ENCODE measurements at places on chromosomes 5 and 9.

GRCh38 chr5:141475625-141476131 lies at the start of gene PCDHGC3:
Gene PCDHGC3 (plus strand): TSS chr5:141475966. CDS start chr5:141476117, 151 bp downstream.
- peak; percentile 23 for DNase-seq

- no peak for DNase-seq
These were observed 30.3 kb downstream of the SLC25A46 start for GRCh38 chr5:110769000-110769681.

- peak; percentile 94 for DNase-seq
These were observed 16.1 kb downstream of the GBGT1 start for GRCh38 chr9:133147412-133148198.

DNA sequence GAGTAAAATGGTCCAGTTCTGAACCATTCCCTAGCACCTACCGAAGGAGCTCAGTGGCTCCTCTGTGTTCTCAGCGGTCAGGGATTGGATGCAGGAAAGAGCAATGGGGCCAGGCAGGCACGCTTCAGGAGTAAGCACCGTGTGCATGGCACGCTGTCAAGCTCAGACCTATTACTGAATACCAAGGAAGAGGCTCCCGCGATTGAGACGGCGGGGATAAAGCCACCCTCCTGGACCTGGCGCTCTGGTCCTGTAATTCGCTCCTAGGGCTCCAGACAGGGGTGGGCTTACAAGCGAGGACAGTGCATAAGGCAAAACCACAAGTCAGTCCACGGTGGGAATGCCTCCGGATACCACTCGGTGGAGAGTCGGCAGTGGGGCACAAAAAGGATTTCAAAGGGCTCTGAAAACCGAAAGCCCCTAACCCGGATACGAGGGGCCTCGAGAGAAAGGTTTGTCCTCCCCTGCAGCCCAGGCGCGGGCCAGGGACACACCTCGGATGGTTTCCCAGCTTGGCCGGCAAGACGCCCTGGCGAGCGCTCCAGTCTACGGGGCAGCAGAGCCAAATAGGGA lies 988 bp downstream of the OXCT1 start:
- DNase-seq = no peak

GRCh38 chr5:124789104-124789605 lies 42.7 kb upstream of the ZNF608 start:
- DNase-seq = no peak

- DNase-seq = no peak
These were observed 4.8 kb downstream of the NR2F1 start for GRCh38 chr5:93587597-93588351.

DNA sequence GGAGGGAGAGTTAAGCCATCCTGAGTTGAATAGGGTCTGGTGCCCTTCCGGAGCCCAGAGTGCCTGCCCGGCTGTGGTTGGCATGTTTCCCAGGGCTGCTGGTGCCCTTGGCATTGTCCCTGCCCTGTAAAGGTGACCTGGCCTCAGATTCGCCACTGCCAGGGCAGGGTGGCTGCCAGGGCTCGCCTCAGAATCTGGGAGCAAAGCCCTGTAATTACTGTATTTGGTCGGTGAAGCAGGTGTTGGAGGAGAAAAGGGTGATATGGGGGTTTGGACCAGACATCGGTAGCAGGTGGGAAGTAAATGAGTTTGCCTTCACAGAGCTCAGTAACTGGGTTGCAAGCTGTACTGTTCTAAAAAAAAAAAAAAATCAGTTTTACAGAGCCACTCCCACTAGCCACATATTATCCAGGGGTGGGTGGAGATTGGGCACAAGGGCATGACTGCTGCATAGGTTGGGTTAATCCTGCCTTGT lies 47.6 kb downstream of the RGS3 start:
- no peak for DNase-seq

DNA sequence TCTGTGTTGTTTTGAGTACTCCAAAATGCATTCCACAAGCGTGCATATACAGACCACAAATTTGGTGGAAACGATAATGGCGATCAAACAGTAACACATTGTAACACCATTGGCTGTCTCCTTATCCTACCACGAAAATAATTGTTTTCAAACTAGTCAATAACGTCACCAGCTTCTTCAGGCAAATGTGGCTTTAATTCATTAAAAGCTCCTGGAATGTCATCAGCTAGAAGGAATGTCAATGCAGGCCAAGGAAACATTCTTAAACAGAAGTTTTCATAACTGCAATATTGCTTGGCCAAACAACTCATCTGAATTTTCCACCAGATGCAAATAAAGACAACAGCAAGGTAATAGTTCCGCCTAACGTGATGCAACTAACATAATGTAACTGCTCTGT lies 71.6 kb upstream of the XPA start:
- no peak for DNase-seq

DNA sequence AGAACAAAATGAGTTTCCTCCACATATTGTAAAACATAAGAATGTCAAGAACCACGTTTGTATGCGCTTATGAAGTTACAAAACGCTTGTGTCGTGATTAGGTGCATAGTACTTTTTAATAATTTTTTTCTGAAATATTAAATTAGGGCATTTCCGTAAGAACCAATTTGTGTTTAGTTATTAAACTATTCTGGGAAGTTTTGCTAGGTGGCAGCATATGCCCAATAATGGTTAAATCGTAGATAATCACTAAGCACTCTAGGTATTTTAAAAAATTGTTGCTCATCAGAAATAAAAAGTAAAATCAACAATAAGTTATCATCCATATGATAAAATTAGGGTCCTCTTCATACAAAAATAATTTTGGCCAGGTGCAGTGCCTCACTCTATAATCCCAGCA lies 5.4 kb downstream of the SRFBP1 start:
- DNase-seq = no peak

DNA sequence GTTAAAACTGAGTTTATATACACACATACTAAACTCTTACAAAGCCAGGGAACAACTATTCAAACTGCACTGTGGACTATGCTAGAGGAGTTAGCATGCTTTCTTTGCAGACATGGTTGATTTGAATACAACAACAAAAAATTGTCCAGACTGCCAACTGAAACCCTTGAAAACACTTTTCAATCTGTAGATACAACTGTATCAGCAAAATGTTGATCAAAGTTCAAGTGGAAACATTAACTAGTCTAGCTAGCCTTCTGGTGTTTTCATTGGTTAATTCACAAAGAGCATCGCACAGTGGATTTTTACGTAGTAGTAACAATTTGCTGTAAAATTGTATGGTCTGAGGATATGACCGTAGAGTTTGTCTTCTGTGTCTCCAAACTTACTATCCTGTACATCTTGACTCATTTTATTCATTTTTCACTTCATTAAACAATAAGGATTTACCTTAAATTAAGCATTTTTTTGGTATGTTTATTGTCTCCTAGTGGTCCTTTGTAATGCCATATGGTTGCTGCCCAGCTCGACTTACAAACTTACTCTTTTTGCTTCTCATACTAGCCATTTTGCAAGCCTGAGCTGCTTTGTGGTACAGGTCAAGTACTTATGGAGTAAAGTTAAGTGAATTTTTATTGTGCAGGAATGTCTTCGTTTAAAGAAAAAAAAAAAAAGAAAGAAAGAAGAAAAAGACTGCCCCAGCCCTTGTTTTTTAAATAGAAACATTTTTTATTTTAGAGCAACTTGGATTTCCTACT lies 123.4 kb downstream of the ZCCHC7 start:
- no peak for DNase-seq

DNA sequence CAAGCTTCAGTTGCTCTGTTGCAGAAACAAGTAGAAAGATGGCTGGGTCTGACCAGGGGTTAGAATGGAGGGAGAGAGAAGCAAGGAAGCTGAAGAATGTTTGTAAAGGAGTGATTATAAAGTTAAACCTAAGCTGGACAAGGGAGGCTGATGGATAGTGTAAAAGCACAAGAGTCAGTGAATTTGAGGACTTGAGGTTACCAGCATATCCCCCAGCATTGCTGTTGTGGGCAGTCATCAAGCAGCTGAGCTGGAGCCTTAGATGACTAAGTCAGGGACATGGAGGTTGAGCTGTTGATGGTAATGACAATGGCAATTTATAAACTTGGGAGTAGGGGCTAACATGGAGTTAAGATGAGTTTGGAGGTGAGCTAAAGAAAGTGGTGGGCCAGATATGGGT lies 131.5 kb downstream of the ERCC6L2 start:
- DNase-seq = no peak

DNA sequence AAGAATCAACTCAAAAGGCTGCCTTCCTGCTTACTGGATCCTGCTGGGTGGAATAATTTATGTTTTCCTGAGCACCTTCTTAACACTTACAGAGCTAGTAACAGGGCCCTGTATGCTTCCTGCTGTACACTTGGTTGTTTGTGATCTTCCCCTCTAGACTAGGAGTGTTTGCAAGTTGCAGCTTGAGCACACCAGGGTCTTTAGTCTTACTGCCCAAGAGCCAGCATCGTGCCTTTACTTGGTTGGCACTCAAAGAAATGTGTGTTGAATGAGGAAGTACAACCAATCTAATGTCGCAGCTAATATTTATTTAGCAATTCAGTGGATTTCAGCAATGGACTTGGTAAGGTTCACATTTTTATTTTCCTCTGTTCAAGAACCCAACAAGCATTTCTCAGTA lies 57.5 kb upstream of the HAND1 start:
- DNase-seq = no peak

DNA sequence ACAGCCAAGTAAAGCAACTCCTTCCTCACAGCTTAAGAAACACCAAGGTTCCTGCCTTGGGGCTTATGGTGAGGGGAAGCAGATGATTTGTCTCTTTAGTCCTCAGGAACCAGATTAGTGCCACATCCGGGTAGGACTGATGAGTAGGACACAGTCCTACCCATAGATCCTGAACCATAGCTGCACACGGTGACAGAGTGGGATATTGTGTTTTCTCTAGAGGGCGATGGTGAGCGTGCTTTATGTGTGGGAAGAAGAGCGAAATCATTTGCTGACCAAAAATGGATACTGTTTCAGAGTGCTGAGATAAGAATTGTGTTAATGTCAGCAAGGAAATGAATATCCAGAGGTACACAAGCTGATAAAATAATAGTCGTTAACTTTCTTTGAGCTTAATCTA lies 209.0 kb upstream of the FBXL7 start:
- DNase-seq = no peak

DNA sequence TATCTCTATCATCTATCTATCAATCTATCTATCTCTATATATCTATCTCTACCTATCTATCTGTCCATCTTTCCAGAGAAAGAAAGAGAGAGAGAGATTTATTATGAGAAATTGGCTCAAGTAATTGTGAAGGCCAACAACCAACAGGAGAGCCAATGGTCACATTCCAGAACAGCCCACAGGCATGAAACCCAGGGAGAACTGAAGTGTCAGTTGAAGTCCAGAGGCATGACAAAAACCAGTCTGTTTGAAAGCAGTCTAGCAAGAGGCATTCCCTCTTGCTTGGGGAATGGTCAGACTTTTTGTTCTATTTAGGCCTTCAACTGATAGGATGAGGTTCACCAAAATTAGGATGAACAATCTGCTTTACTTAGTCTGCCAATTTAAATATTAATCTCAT lies 87.6 kb upstream of the PLCXD3 start:
- DNase-seq = no peak

GRCh38 chr5:6317116-6317798 lies 61.1 kb downstream of the MED10 start:
- no peak for DNase-seq

DNA sequence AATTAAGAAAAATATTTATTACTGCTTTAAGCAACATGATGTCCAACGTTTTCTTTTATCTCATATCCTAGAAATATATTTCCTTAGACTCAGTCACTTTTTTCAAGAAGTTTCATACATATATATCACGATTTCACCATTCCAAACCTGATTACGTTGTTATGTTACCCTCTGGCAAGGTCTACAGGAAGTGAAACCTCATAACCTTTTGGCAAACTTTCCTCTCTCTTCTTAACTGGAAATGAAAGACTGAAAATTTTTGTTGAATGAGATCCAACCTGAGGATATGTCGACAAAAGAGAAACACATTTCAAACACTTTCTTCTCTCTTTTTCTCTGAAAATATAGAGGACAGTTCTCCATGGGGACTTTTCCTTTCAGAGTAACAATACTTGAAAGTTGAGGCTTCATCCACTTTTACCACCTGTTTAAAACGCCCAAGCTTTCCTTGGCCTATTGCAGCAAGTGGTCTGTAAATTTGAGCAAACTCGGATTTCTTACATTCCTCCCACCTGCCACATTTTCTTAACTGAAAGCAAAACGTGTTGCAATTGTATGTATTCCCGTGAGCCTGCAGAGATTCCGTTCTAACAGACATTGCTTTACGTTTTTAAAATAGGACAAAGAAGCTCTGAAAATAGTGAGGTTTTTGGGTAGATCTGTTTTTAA lies 298.1 kb downstream of the CETN3 start:
- no peak for DNase-seq

- DNase-seq = no peak
These were observed 25.1 kb downstream of the NANS start for GRCh38 chr9:98081477-98082219.

Data from CD4-positive, alpha-beta T cell treated with Interleukin-17A for 1 hour (primary cell).